ENCODE measurements at places on chromosomes 2 and 18.

DNA sequence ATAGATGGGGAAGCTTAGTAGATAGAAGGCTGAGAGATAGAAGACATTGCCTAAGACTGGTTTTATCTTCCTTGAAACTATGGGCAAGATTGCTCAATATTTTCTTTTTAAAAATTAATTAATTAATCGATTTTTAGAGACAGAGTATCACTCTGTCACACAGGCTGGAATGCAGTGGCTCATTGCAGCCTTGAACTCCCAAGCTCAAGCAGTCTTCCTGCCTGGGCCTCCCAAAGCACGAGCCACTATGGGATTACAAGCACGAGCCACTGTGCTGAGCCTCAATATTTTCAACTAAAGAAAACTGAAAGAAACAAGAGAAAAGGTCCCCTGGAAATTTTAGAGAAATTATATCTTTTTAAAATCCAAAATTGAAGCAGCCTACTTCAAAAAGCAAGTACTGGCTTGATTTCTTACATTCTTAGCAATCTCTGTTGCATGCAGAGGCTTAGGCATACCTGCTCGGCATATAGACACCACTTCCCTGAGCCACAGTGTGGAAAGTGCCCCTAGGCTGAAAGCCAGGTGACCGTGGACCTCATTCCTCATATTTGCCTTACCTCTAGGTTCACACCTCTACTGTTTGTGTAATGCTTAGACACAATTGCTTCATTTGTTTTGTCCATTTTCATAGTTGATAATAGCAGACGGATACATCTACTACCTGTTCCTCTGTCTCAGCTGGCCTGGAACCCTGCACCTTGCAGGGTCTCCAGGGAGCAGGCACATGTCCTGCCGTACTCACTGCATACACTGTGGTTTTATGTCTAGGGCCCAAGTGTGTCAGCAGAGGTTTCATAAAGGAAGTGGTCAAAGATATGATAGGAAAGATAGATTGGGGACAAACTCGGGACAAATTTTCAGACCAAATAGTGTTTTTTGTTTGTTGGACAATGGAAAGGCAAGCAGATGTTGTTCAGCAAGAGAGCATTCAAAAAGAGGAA lies 166.5 kb upstream of the ALPP start:
- DNase-seq: no peak

GRCh38 chr2:158969162-158969714 lies 798 bp downstream of the TANC1 start:
- no peak for DNase-seq

DNA sequence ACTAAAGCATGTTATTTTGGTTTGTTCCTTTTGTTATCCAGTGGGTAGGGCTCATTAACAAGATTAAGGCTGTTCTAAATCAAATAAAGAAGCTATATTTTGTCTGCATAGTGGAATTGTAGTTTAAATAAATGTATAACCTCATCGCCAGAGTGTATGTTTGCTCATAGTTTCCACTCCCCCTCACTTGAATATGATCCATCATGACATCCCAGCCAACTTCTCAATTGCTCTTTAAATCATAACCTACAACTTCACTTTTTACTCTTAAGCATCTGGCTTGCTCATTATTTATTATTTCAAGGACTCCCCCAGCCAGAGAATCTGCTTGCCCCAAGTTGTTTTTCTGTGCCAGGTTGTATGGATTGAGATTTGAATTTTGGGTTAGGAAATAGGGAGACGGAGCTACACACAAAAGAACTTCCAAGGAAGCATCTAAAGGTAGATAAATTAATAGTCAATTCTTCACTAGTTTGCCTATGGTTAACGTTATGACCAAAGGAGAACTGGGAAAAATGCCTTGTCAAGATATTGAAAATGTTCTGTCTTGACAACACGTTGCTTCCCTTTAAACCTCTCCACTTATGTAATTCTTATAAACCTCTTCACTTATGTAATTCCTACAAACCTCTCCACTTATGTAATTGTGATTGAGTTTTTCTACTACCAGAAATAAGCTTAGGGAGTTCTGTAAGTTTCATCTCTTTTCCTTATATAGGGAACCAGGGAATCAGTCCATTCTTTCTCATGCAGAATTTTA lies 55.4 kb upstream of the UPP2 start:
- DNase-seq: no peak

- DNase-seq: no peak
These were observed 9.0 kb downstream of the CDKL4 start for GRCh38 chr2:39234754-39235153.

- no peak for DNase-seq
These were observed 80.4 kb downstream of the CELF4 start for GRCh38 chr18:37484983-37485834.
